ENCODE measurements at places on chromosomes 3 and 15.
A peak's percentile ranks its signal among the peaks of the same experiment; 100 is the strongest.

GRCh38 chr15:76678766-76679165, 226.4 kb downstream of the SCAPER start:
- no peak for DNase-seq

- no peak for DNase-seq
These were observed 234.4 kb upstream of the TBL1XR1 start for GRCh38 chr3:177431525-177432176.

GRCh38 chr3:46890132-46890531, 12.6 kb downstream of the PTH1R start:
- DNase-seq: no peak

DNA sequence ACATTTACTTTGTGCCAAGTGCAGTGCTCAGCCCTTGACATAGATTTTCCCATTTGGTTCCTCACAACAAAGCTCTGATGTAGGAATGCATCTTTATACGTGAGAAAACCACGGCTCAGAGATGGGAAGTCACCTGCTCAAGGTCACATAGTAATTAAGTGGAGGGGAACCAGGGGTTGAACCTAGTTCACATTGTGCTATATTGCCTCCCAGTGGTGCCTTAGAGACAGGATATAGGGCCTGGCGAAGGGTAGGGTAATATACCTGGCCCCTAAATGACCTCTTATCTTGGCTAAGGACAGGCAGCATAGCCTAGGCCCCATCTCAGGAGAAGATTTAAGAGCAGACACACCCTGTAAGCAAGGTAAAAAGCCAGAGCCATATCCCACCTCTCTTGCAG, 71.5 kb downstream of the FOXP1 start:
- no peak for DNase-seq

DNA sequence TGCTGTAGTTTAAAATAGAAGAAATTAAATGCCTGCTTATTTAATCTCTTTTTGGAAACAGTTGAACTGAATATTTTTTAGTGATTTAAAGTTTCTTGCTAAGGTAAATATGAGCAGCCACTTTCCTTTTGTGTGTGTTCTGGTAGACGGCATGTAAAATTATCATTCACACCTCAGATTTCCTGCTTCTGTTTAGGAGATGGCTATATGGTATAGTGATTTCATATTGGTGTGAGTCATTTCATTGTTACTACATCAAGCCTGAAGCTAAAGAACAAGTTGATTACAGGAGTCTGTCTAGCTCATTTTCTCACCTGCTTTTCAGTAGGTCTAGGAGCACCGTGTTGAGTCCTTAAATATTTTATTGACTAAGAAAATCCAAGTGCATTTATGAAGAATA, 2.2 kb downstream of the LRCH3 start:
- no peak for DNase-seq

DNA sequence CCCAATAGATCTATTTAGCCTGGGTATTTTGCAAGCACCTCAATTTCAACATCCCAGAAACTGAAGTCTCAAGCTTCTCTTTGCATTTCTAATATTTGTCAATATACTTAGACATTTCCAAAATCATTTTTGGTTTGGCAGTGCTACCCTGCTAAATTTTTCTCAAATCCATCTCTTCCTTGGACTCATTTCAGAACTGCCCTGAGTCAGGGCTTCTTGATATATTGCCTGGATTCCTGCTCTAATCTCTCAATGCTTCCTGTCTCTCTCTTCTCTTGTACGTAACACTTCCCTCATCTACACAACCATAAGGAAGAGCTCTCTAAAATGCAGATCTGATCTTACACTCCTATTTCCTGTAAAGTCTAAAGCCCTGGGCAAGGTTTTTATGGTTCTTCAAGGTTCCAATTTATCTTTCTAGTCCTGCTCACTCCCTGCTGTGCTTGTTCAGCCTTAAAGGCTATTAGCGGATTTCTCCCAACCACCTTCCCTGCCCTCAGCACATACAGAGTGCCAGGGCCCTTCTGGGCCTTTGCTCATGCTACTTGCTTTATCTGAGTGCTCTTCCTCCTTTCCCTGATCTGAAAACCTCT, 53.0 kb upstream of the MME start:
- no peak for DNase-seq

DNA sequence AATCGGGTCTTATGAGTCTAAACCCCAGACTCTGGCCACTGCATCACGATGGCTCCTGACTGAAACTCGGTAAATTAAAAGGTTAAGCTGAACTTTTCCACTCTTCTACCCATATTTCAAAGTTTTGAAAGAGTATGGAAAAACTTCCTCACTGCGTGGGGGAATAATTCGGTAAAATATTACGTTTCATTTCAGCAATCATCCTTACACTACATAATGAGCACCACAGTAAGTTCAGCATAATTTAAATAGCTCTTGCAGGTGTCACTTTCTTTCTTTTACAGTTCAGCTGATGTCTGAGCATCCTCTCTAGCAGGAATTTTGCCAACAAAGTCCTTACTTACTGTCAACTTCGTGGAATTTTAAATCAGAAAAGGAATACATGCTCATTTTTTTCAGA, 17.5 kb downstream of the SRGAP3 start:
- no peak for DNase-seq

DNA sequence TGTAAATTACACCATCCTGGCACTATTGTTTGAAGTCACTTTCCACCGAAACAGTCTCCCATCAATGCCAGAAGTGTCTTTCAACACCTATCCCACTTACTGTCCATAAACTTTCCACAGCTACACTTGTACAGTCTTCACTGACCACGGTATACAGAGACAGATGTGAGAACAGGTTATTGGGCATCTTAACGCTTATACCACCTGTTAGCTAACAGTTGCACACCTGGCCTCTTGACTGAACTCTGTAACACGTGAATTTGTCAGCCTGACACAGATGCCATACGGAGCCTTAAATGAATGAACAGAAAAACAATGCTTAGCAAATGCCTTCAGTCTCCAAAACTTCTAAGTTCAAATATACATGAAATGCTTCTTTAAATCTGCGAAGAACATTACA, 440.5 kb downstream of the SHQ1 start:
- no peak for DNase-seq

DNA sequence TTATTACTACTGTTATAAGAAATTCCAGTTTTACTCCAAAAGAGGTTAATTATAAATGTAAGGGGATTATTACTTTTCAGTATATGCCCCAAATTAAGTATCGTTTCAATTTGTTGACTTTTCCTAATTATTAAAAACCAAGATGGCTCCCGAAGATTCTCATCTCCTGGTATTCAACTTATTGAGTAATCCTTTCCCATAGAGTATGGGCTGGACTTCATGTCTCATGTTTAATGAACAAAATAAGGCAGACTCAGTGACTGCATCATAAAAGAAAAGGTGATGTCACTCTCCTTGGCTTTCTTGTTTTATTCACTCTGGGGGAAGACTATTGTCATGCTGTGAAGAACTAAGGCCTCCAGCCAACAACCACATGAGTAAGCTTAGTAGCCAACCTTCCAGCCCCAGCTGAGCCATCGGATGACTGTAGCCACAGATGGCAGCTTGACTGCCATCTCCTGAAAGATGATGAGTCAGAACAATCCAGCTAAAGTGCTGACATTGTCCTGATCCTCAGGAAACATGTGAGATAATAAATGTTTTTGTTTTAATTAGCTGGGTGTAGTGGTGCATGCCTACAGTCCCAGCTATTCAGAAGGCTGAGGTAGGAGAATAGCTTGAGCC, 17.3 kb downstream of the IGF2BP2 start:
- DNase-seq: no peak

DNA sequence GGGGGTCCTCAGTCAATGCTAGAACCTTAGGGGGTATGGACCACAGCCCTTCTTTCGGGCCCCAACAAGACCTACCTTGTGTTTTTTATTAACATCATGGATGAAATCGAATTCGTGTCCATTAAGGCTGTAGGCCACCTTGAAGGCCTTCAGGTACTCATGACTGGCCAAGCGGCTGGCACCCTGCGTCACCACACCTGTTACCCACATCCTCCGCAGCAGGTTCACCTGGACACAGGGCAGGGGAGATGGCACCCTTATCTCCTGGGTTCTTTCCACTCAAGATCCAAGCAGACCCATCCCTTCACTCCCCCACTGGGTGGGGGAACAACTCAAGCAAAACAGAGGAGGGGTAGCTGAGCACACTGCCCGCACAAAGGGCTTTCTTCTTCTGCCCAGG, 6.6 kb downstream of the MFGE8 start:
- DNase-seq: no peak

DNA sequence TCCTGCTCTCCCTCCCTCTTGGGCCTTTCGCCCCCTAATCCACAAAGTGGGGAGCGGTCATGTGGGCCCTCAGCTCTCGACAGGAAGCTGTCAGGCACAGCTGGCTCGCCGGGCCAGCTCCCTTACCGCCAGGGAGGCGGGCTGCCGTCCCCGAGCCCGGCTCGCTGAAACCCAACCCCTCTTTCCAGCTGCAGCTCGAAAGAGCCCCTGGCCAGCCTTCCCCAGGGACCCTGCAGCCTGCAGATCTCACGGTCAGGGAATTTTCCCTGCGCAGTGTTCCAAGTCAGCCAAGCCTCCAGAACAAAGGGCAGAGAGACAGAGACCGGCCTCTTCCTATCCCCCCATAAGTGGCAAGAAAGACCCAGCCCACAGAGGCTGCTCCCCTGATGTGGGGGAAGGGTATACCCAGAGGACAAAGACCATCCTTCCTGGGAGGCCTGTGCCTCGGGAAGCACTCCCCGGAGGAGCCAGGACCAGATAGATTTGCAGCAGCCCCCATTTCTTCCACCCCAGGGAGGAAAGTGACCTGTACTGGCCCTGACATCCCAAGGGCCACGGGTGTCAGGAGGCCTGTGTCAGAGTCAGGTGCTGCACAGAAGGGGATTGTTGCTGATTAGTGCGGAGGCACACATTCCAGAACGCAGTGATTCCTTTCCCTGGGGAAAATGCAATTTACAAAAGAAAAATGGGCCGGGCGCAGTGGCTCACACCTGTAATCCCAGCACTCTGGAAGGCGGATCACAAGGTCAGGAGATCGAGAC, 32.6 kb downstream of the MAGEF1 start:
- no peak for DNase-seq

DNA sequence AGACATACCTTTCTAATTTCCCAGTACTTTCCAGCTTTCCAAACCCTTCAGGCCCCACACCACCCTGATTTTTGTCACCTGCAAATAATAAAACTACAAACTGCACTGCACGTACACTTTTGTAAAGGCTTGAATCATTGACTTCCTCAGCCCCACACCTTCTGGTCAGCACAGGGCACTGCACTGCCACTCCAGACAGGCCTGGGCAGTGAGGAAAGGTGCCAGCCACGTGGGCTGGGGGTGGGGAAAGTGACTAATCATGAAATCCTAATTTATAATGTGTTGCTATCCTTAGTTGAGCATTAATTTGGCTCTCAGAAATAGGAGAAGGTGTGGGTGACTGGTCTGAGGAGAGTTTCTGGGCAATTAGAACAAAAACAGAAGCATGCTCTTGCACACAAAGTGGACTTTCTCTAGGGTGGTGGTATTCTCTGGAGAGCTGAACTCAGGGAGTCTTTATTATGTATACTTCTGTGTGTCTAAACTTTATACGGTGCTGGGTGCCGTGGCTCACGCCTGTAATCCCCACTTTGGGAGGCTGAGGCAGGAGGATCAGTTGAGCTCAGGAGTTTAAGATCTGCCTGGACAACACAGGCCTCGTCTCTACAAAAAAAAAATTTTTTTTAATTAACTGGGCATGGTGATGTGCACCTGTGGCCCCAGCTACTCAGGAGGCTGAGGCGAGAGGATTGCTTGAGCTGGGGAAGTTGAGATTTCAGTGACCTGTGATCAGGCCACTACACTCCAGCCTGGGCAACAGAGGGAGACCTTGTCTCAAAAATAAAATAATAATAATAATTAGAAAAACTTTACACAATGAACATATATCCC, 58.2 kb upstream of the FLNB start:
- no peak for DNase-seq

DNA sequence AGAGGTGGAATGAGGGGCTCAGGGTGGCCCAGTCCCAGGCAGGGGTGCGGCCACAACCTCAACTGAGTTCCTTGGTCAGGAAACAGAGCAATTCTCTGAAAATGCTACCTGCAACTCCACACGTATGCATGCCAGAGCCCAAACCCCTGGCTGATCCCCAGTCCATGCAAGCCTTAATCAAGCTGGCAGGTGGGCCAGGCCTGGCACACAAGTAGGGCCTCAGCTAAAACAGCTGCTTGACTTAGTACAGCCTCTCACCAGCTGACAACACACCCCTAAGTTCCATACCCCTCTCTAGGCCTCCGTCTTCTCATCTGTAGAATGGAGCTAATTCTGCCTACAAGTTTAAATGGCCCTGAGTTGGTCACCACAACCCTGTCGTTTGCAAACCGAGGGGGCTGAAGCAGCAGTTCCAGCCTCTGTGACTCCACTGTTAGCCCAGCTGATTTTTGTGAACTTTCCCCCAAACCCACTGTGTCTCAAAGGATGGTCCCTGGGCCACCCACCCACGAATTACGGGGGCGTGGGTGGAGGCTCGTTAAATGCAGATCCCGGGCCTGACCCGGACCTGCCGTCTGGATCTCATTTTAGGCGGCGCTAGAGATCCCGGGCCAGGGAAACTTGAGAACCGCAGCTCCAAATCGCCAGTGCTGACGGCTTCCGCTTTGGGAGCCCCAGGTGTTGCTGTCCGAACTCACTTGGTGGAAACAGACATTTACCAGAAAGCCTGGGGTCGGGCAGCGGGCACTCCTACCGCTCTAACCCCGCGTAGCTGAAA, 927 bp downstream of the CHDH start:
- peak; percentile 11 for DNase-seq

GRCh38 chr3:186138272-186138981, 29.5 kb upstream of the ETV5 start:
- no peak for DNase-seq

DNA sequence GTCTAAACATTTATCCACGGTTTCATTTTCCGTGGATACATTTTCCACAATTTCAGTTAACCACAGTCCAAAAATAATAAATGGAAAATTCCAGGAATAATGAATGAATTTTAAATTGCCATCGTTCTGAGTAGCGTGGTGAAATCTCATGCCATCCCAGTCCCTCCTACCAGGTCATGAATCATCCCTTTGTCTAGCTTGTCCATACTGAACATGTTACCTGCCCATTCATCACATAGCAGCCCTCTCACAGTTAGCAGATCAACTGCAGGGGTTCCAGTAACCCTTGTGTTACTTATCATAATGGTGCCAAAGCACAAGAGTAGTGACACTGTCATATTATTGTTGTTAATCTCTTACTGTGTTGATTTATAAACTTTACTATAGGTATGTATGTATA, 124.5 kb downstream of the GSK3B start:
- no peak for DNase-seq

- DNase-seq: no peak
These were observed 1.2 kb upstream of the DAZL start for GRCh38 chr3:16606398-16606797.

- DNase-seq: no peak
These were observed 101.3 kb downstream of the UBE2E2 start for GRCh38 chr3:23304424-23304823.

GRCh38 chr15:93826293-93826692, 405.1 kb upstream of the MCTP2 start:
- DNase-seq: no peak

- no peak for DNase-seq
These were observed 10.2 kb upstream of the TGFBR2 start for GRCh38 chr3:30596152-30596551.

- DNase-seq: no peak
These were observed 2.3 kb upstream of the GP5 start for GRCh38 chr3:194401346-194401745.

- no peak for DNase-seq
These were observed 732.4 kb downstream of the CADM2 start for GRCh38 chr3:85691196-85691595.

- peak; percentile 51 for DNase-seq
These were observed 716 bp downstream of the SMC4 start for GRCh38 chr3:160400030-160400701.
